Neural progenitor cell (in vitro differentiated cells): ENCODE measurements at places on chromosomes 4 and X. TPM values are rescaled to one million over a fixed set of nuclear protein-coding genes. Genes with fewer than 3 reads are reported as not detected.
A peak's percentile ranks its signal among the peaks of the same experiment; 100 is the strongest.

GRCh38 chr4:100707786-100708185 lies 190.0 kb upstream of the EMCN start:
- DNase-seq, result no peak
- no peaks in the 10 kb centered on the region for H3K36me3 ChIP-seq
- H3K4me3 ChIP-seq, result no peak overlapping the region
- no peak overlapping the region for H3K27ac ChIP-seq

GRCh38 chr4:81687471-81687870 lies 215.8 kb upstream of the RASGEF1B start:
- H3K36me3 ChIP-seq, result no peaks in the 10 kb centered on the region
- peaks cover 11% of the 10 kb centered on the region for H3K4me1 ChIP-seq
- no peak overlapping the region for H3K27ac ChIP-seq
- no peak overlapping the region for H3K4me3 ChIP-seq

The SPACA5 gene
- total RNA-seq, result 9.6 TPM in 1 of 2 replicates, not detected in the other

The TASL gene
- not detected in 2 replicates for total RNA-seq

- no peaks in the 10 kb centered on the region for H3K4me1 ChIP-seq
- H3K27ac ChIP-seq, result no peak overlapping the region
- no peaks in the 10 kb centered on the region for H3K36me3 ChIP-seq
- no peak overlapping the region for H3K4me3 ChIP-seq
- H3K27me3 ChIP-seq, result no peaks in the 10 kb centered on the region
- DNase-seq, result peak; percentile 2
These were observed 39.3 kb upstream of the TXK start for GRCh38 chr4:48173056-48173991.

DNA sequence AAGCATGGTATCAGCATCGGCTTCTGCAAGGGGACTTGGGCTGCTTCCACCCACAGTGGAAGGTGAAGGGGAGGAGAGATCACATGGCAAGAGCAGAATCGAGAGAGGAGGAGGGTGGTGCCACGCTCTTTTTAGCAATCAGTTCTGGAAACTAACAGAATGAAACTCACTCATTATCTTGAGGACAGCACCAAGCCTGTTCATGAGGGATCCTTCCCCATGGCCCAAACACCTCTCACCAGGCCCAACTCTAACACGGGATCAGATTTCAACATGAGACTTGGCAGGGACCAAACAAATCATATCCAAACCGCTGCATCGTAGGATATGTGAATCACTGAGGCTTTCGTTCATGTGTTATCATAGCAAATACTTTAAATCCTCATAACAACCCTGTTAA lies 125.5 kb downstream of the GPC3 start:
- H3K4me1 ChIP-seq, result no peaks in the 10 kb centered on the region
- H3K27ac ChIP-seq, result no peak overlapping the region
- no peak for DNase-seq
- H3K36me3 ChIP-seq, result no peaks in the 10 kb centered on the region
- no peak overlapping the region for H3K4me3 ChIP-seq
- H3K27me3 ChIP-seq, result no peaks in the 10 kb centered on the region

The UNC5C gene
- total RNA-seq, result 0.15 and 0.39 TPM in 2 replicates

DNA sequence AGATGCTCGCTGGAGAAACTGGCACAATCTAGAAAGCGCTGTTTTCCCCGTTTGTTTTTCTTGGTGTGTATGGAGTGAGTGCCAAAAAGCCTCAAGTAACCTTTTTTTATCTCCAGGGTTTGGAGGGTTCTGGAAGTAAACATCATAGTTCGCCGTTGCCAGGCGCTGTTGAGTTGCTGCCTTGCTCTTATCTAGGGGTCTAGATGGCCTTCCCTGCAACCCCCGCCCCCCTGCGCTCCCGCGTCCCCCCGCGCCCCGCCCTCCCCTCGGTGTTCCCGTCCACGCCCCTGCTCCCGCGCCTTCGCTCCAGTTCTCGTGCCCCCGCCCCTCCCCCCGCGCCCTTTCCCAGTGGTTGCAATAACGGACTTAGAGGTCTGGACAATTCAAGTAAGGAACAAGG lies 555 bp upstream of the GCNA start:
- no peaks in the 10 kb centered on the region for H3K27me3 ChIP-seq
- no peak for DNase-seq
- H3K36me3 ChIP-seq, result peaks cover 11% of the 10 kb centered on the region
- no peak overlapping the region for H3K4me3 ChIP-seq
- H3K4me1 ChIP-seq, result no peaks in the 10 kb centered on the region

GRCh38 chrX:148854306-148854705 lies 353.9 kb downstream of the AFF2 start:
- no peaks in the 10 kb centered on the region for H3K27me3 ChIP-seq
- no peak for DNase-seq
- H3K4me1 ChIP-seq, result peaks cover 4% of the 10 kb centered on the region
- no peaks in the 10 kb centered on the region for H3K36me3 ChIP-seq
